ENCODE measurements at places on chromosomes 1 and 21.

- no peak for DNase-seq
These were observed 5.5 kb downstream of the EFNA3 start for GRCh38 chr1:155083865-155084721.

GRCh38 chr21:36654324-36654723 lies 44.6 kb upstream of the SIM2 start:
- peak; percentile 10 for DNase-seq

DNA sequence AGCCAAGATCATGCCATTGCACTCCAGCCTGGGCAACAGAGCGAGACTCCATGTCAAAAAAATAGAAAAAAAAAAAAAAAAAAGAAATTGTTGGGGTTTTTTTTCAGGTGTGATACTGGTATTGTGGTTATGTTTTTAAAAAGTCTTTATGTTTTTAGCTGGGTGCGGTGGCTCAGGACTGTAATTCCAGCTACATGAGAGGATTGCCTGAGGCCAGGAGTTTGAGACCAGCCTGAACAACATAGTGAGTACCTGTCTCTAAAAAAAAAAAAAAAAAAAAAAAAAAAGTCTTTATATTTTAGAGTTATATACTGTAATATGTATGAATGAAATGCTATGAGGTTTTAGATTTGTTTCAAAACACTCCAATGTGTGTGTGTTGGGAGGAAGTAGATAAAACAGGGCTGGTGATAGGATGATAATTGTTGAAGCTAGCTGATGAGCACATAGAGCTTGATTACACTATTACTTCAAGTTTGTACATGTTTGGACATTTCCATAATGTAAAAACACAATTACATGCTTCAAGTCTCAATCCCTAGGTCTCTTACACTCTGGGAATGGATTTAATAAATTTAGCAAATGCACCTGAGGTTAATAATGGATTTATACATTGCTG lies 30.2 kb upstream of the ATP5PO start:
- DNase-seq: no peak

- DNase-seq: peak; percentile 77
These were observed 64.2 kb downstream of the TCP10L start for GRCh38 chr21:32520875-32521735.

- DNase-seq: no peak
These were observed 500 bp upstream of the PEA15 start for GRCh38 chr1:160204526-160205241.

DNA sequence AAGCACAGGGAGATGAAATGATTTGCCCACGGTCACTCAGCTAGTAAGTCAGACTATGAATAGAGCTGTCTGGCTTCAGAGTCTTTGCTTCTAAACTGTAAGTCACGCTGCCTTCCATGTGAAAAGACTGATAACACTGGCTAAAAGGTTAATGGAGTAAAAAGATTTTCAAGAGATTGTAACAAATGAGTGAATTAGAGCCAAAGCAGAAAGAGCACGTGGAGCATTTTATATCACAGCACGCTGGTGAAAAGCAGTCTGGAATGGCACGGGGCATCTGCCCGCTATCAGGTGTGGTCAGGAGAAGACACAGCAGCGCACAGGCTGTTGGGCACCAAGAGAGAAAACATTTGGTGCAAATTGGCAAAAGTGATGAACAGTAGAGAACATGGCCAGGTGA lies 144.8 kb upstream of the GALNT2 start:
- no peak for DNase-seq

DNA sequence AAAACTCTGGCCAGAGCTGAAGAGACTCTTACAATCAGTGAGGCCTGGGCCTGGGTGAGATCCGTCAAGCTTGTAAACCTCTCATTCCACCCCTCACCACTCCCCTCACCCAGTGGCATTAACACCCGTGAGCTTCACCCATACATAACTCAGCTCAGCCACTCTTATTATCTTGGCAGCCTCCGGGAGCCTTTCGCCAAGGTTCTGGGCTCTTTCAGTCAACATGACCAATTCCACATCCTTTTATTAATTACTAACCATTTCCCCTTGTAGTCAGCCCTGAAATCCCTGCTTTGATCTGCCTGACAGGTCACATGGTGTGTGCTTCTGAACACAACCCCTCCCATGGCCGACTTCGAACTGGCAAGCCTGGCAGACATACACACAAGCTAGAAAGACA lies 134.8 kb downstream of the SETD4 start:
- DNase-seq: no peak

GRCh38 chr1:69738458-69739250 lies 170.9 kb downstream of the LRRC7 start:
- peak; percentile 18 for DNase-seq

GRCh38 chr21:42559326-42559725 lies 45.7 kb downstream of the SLC37A1 start:
- no peak for DNase-seq

DNA sequence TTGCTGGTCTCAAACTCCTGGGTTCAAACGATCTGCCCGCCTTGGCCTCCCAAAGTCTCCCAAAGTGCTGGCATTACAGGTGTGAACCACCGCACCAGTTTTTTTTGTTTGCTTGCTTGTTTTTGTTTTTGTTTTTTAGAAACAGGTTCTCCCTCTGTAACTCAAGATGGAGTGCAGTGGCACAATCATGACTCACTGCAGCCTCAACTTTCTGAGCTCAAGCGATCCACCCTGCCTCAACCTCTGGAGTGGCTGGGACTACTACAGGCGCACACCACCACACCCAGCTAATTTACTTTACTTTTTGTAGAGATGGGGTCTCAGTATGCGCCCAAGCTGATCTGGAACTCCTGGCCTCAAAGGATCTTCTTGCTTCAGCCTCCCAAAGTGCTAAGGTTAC lies 47.3 kb upstream of the USP1 start:
- no peak for DNase-seq

GRCh38 chr1:117046781-117047180 lies 13.3 kb upstream of the TTF2 start:
- no peak for DNase-seq

GRCh38 chr1:160460214-160460642 lies 59.9 kb downstream of the VANGL2 start:
- DNase-seq: no peak

All from muscle of arm (tissue), 14 donors.